Activated CD8-positive, alpha-beta T cell treated with anti-CD3 and anti-CD28 coated beads, Interleukin-2, amount 10 ng/mL, durations not matched to agents 7 days and 5 days (primary cell): ENCODE measurements at places on chromosomes 2 and 18.
A peak's percentile ranks its signal among the peaks of the same experiment; 100 is the strongest.

GRCh38 chr18:41391616-41392595 lies 563.1 kb upstream of the PIK3C3 start:
- no peak for DNase-seq

GRCh38 chr2:238231251-238231793 lies 8.5 kb downstream of the HES6 start:
- DNase-seq = peak; percentile 83

- DNase-seq = no peak
These were observed 186.4 kb upstream of the COL3A1 start for GRCh38 chr2:188787658-188788240.

DNA sequence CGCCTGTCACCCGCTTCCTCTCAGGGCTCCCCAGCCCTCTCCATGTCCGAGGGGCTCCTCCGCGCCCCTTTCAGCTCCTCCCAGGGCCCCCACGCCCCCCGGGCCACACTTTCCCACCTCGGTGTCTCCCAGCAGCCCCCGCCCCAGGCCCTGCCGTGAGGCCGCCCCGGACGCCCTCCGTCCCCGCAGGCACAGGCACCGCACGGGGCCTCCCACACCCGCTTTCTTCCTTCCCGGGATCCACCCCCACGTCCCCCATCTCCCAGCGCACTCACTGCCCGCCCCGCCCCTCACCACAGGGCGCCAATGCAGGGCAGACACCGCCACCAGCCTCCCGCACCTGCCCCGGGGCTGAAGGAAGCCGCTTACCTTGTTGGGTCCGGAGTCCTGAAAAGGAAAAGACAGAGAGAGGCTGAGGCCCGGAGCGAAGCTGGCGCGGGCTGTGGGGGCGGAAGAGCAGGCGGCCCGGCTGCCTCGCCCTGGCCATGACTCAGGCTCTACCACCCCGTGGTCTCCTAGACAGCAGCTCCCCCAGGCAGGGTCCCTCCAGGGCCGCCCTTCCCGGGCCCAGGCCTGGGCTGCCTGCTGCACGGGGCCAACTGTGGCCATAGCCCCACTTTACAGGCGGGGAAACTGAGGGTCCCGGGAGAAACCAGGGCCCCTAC lies 37.7 kb downstream of the KIF1A start:
- DNase-seq = no peak

DNA sequence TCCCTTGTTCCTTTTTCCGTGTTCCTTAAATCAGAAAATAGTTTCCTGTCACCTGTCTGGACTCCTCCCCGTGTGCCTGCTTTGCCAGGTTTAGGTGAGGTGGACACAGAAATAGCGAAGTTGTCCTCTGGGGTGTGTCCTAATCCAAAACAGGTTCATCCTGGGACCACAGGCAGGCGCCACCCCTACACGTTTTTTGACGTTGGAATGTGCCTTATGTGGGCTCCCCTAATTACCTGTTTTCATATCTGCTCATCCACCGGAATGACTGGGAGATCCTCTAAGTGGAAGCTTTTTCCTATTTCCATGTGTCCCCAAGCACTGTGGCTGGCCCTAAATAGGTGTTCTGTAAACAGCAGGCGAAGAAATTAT lies 49.0 kb upstream of the PAIP2B start:
- no peak for DNase-seq

- DNase-seq = no peak
These were observed 194.5 kb downstream of the SEPTIN10 start for GRCh38 chr2:109419171-109419756.

GRCh38 chr18:31931886-31932240 lies 11.1 kb downstream of the TRAPPC8 start:
- no peak for DNase-seq
